Hematopoietic multipotent progenitor cell treated with erythropoietin and hydrocortisone succinate and interleukin-3 and kit ligand, for 15 days (in vitro differentiated cells): ENCODE measurements at places on chromosomes 2 and 18.

GRCh38 chr2:207137596-207138337 lies 28.0 kb downstream of the KLF7 start:
- DNase-seq, result no peak

GRCh38 chr2:27059141-27059820 lies 7.8 kb downstream of the AGBL5 start:
- no peak for DNase-seq

GRCh38 chr2:16406496-16407289 lies 258.9 kb downstream of the CYRIA start:
- no peak for DNase-seq

DNA sequence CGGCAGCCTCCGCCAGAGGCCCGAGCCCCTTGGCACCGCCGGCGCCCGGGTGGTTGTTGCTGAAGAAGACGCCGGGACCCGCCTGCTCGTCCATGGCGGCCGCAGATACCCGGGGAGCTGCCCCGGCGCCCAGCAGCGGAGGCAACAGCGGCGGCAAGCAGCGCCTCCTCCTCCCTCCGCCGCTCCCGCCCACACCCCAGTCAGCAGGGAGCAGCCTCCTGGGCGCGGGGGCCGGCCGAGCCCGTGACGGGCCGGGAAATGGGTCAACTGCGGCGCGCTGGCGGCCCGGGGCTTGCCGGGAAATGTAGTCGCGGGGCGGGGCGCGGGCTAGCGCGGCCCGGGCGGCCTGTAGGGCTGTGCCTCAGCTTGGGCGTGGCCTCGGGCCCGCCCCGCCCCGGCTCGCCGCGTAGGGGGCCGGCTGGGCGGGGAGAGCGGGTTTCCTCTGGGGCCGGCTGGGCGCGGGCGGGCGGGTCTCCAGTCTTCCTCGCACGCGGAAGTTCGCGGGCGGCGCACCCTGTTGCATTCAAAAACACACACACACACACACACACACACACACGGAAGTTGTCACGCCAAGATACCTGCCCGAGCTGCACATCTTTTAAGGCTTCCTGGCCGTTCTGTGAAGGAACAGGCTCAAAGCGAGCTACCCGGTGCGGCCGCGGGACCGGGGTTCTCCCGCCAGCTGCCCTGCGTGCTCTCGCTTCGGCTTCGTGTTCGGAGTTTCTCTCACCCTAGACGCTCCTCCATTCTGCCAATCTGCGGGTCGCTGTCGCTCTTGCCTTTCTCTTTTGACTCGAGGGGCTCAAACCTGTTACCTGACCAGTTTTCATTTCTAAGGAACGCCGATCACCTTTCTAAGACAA lies at the start of gene STRN:
TSS of gene STRN (minus strand) at position 167 of the 866 bp plus-strand sequence. CDS start at position 94, 73 bp downstream.
- DNase-seq, result peak; percentile 97

DNA sequence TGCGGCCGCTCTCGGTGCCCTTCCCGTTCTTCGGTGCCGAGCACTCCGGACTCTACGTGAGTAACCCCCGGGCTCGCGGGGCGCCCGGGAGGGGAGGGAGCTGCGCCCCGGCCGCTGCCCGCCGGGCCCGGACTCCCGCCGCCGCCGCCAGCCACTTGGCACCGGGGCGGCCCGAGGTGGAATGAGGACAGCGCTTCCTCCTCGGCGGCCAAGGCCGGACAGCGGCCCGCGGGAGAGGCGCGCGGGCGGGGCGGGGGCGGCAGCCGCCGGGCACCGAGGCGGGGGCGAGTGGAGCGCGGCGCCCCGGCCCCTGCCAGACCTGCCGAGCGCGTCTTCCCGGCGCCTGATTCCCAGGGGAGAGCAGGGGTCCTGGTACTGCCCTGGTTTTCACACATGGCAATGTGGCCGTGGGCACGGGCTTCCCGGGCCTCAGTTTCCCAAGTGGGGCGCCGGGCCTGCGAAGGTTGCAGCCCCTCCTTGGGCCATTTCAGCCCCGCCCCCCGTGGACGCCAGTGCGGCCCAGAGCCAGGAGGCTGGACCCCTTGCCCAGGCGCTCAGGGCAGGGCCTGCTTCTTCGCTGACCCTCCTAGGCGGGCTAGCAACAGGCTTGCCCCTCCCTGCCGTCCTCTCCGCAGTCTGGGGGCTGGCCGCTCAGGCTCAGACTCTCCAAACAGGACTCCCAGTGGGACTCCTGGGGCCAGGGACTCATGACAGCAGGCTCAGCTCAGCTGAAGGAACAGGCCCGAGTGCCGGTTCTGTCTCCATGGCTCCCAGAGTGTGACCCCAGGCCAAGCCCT lies 775 bp downstream of the SNED1 start:
- DNase-seq, result no peak

DNA sequence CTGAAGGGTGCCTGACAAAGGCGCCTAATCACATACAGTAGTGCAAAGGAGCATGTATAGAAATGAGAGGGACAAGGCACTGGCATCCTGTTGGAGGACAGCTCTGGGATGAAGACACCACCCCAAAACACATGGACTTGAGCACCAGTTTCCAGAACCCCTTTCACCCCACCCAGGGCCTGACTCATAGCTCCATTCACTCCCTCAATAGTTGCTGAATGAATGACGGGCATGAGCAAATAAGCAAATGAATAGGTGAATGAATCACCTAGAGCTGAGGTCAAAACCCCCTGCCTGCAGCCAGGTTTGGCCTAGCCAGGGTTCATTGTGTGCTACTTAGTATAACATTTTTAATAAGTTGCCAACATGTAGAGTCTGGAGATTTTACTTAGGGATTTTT lies 66.3 kb downstream of the NRP2 start:
- no peak for DNase-seq

DNA sequence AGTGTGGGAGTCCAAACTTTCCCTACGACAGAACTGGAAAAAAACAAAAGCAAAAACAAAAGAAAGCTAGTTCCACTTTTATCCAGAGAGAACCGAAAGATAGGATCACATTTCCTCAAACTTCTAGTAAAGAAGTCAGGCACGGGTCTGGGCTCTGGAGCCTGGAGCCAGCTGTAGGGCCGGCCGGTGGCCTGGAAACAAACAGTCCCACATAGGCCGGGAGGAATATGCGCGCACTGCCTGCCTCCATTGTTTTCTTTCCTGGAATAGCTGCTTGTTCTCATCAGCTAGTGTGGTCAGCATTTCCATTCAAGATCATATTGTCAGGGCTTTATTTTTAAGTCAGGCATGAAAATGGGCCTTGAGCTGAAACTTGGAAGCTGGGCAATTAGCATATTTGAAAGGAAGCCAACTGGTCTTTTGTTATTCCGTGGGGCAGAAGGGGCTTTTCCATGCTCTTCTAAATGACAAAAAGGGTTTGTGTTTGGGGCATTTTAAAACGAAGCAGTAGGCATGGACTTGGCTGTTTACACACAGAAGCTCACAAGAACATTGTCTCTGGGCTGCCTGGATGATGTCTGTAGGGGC lies 58.7 kb upstream of the RFX8 start:
- no peak for DNase-seq

DNA sequence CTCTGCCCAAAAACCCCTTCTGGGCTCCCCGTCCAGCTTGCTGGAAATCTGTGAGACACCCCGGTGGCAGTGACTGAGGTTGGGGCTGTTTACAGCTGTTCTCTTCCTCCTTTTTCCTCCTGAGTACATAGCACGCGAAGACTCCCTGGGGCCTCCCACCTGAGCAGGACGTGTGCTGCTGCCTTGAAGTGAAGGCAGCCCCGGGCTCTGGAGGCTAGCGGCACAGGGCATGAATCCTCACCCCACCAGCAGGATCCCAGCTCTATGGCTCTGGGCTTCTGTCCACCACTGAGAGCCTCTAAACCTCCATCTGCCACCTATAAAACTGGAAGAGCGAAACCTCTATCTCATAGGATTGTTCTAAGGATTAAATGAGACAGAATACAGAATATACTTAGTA lies 182.5 kb downstream of the TMEM163 start:
- no peak for DNase-seq

DNA sequence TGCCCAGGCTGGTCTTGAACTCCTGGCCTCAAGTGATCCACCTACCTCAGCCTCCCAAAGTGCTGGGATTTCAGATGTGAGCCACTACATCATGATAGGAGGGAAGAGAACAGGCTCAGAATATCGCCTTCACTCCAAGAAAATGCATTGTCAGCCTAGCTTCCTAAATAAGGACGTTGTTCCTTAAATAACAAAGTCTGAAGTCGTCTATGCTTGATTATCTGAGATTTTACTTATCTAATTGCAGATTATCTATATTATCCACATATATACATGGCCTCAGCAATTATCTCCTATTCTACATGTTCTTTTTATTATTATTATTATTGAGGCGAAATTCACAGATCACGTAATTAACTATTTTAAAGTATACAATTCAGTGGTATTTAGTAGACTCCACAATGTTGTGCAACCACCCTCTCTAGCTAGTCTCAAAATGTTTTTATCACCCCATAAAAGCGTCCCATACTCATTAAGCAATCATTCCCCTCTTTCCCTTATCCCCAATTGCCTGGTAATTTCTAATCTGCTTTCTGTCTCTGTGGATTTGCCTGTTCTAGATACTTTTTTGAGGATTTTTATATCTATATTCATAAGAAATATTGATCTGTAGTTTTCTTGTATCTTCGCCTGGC lies 95.1 kb upstream of the RFX8 start:
- DNase-seq, result no peak

DNA sequence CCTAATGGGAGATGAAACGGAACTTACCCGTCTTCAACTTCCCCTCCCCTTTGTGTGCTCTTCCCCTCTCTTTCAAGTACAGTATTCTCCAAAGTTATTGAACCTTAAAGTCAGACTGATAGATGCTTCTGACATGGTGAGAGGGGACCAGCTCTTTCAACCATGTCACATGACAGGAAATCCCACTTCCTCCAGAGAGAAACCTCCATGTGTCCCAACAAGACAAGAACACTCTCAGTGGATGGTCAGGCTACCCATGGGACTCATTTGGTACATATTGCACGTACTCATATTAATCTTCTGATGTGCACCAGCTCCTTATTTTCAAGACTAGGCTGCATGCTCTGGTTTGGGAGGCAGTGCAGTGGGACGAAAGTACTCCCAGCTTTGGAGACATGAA lies 44.6 kb upstream of the REG3G start:
- no peak for DNase-seq

DNA sequence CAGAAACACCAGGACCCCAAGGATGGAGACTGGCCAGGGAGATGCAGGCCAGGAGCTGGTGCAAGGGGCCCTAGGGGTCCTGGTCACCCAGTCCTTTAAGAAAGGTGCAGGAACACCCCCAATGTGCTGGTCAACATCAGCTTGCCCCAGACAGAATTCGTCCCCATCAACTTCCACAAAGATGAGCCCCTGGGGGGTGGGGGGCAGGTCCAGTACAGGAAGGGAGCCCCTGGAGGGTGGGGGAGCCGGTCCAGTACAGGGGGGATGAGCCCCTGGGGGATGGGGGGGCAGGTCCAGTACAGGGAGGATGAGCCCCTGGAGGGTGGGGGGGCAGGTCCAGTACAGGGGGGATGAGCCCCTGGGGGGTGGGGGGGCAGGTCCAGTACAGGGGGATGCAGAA lies 160.7 kb upstream of the SALL3 start:
- no peak for DNase-seq

- no peak for DNase-seq
Measured at GRCh38 chr18:46920067-46920466, 2.7 kb downstream of the KATNAL2 start.

- no peak for DNase-seq
Measured at GRCh38 chr2:43636621-43637020, 439 bp upstream of the PLEKHH2 start.

DNA sequence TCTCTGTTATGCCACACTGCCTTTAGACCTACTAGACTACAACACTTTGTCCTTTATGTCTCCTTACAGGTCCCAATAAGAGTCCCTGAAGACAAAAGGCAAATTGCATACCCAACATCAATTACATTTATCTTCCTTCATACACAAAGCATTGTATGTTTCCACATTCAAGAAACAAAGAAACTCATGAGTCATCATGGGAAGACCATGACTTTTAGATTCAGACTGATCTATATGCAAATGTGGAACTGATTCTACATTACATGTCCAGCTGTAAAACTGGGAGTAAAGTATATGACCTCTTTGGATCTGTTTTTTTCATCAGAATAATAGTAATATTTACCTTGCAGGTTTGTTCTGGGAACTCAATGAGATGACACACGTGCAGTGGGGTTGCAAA lies 25.2 kb upstream of the HNMT start:
- no peak for DNase-seq

GRCh38 chr2:137942037-137942832 lies 22.0 kb upstream of the HNMT start:
- DNase-seq, result no peak

- DNase-seq, result no peak
Measured at GRCh38 chr2:26255759-26256384, 11.1 kb downstream of the HADHB start.

DNA sequence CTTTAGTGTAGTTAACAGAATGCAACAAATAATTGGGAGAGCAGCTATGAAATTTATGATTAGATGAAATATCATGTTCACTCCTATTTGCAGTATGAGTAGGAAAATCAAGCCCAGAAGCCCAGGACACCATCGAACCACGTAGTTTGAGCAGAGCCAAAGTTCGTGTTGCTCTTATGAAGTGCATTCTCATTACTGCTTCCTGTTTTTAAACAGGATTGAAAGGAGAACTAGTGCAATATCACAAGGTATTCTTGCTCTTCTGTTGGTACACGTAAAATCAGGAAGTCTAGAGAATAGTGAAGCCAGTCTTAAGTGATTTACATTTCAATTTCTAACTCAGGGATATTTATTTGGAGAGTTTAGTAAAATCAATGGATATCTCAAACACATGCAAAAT lies 21.1 kb downstream of the ARHGAP15 start:
- no peak for DNase-seq

GRCh38 chr2:41197781-41198180 lies 745.9 kb upstream of the SLC8A1 start:
- DNase-seq, result no peak

DNA sequence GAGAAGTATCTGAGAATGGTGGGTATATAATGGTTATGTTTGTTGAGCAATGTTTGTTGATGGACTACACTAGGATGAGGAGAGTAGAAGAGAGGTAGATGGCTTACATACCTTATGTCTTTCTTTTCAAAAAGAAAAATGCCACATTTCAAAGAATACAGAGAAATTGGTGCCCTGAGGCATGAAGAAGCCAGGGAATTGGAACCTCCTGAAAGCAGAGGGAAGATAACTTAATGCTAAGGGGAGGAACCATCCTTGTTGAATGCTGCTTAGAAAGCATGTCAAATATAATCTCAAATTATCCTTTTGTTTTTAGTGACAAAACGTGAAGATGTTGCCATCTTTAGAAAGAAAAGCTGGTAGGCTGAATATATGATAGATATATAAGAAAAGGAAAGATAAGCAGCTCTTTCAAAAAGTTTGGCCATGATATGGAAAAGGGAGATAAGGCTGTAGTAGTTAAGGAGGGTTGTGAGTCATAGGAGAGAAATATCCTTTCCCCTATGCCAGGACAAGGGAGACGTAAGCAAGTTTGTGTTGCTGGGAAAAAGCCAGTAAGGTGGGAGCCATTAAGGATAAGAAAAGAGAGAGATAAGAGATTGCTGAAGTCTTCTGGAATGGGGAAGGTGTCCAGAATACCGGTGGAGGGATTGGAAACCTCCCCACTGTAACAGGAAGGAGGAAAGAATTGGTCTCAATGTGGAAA lies 66.3 kb downstream of the SCN2A start:
- no peak for DNase-seq

GRCh38 chr18:35610089-35610488 lies 28.5 kb downstream of the GALNT1 start:
- no peak for DNase-seq

GRCh38 chr2:7609556-7609955 lies 692.3 kb downstream of the RNF144A start:
- no peak for DNase-seq
